Activated naive CD4-positive, alpha-beta T cell treated with anti-CD3 and anti-CD28 coated beads for 36 hours (primary cell): ENCODE measurements at places on chromosomes 2 and 18. TPM values are rescaled to one million over a fixed set of nuclear protein-coding genes. Genes with fewer than 3 reads are reported as not detected.
A peak's percentile ranks its signal among the peaks of the same experiment; 100 is the strongest.

GRCh38 chr2:222673883-222674282 lies 2.4 kb downstream of the MOGAT1 start:
- no peak for DNase-seq
- no peak overlapping the region for H3K4me3 ChIP-seq
- peaks cover 7% of the 10 kb centered on the region for H3K4me1 ChIP-seq
- H3K27ac ChIP-seq: no peak overlapping the region
- peaks cover 56% of the 10 kb centered on the region for H3K27me3 ChIP-seq

GRCh38 chr2:222037211-222037610 lies 261.6 kb downstream of the PAX3 start:
- H3K4me1 ChIP-seq: no peaks in the 10 kb centered on the region
- no peak overlapping the region for H3K4me3 ChIP-seq
- no peak overlapping the region for H3K27ac ChIP-seq
- no peaks in the 10 kb centered on the region for H3K36me3 ChIP-seq
- DNase-seq: no peak

GRCh38 chr2:164567335-164567989 lies 53.8 kb downstream of the GRB14 start:
- H3K27ac ChIP-seq: no peak overlapping the region
- DNase-seq: no peak
- H3K4me1 ChIP-seq: no peaks in the 10 kb centered on the region
- no peak overlapping the region for H3K4me3 ChIP-seq

GRCh38 chr18:5478261-5478660 lies 65.5 kb downstream of the EPB41L3 start:
- peaks cover 4% of the 10 kb centered on the region for H3K36me3 ChIP-seq
- H3K27ac ChIP-seq: no peak overlapping the region
- no peak for DNase-seq

DNA sequence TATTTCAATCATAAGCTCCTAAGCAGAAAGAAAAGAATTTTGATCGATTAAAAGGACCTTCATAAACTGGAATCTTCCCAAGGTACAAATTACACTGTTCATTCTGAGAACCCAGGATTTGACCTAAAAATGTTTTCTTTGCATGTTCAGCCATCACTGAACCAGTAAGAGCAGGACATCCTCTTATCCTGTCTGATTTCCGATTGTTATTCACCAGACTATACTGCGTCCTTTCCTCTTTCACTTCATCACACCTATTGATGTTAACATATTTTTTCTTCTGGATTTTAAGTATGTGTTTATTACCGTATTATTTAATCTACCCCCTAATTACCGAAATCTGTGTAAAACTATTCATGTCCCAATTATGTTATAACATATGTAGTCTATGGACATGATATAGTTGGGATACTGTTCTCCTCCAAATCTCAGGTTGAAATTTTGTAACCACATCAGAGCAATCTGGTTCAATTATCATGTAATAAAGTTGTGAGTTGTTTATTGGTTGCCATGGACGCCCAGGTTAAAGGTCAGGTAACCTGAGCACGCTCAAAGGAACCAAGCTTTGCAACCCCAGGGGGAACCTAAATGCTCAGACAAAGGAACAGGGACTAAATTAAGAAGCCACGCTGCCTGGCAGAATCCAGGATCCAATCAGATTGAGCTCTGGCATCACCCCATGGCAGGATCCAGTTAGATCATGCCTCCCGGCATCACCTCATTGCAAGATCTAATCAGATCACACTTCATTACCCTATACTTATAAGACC lies 11.6 kb upstream of the TBC1D8 start:
- DNase-seq: no peak
- H3K27ac ChIP-seq: no peak overlapping the region
- H3K4me1 ChIP-seq: peaks cover 6% of the 10 kb centered on the region
- H3K27me3 ChIP-seq: no peaks in the 10 kb centered on the region

- peaks cover 17% of the 10 kb centered on the region for H3K4me1 ChIP-seq
- H3K36me3 ChIP-seq: no peaks in the 10 kb centered on the region
- peak; percentile 18 for DNase-seq
- H3K4me3 ChIP-seq: no peak overlapping the region
- H3K27me3 ChIP-seq: peaks cover 8% of the 10 kb centered on the region
These were observed 357.5 kb upstream of the ID2 start for GRCh38 chr2:8324164-8324856.

DNA sequence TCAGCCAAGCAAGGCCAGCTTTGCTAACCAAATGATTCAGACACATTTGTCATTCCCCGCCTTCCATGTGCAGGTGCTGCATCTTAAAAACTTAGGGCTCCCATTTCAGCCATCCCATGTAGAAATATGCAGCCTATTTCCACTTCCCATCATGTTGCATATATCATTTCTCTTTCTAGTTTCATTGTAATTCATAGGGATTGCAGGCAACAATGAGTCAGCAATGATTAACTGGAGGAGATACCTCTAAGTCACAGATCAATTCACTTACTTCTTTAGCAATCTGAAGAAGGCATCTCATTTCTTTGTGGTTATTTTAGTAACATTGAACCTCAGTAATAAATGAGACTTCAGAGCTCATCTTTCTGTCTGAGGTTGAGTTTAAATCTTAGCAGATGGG lies 276.1 kb upstream of the PKDCC start:
- no peaks in the 10 kb centered on the region for H3K36me3 ChIP-seq
- no peaks in the 10 kb centered on the region for H3K4me1 ChIP-seq

DNA sequence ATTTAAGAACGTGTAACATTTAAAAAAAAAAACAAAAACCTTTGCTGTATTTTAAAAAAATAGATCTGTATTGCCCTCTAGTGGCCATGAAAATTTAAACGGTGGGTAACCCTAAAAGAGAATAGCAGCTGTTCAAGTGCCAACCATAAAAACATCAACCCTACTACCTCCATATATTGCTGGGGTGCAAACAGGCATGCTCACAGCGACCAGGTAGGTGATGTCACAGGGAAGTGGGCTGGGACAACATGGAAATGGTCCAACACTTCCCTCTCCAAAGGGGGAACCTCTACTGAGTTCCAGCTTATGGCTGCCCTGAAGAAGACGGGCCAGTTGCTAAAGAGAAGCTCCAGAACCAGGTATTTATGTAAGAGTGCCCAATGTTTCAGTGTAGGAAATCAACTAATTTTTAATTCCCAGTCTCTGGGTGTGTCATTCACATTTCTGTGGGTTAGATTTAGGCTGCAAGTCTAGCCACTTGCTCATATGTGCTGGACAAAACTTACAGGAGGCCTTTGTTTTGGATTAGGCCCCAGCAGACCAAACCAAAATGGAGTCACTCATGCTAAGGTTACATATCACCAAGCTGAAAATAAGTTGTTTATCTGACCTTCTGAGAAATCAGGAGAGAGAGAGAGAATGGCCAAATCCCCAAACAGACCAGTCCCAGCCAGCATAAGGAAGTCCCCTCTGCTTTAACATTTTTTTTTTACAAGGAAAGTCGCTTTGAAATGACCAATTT lies 54.5 kb downstream of the SKA1 start:
- DNase-seq: no peak
- H3K4me3 ChIP-seq: no peak overlapping the region
- no peak overlapping the region for H3K27ac ChIP-seq

GRCh38 chr18:23240609-23240930 lies 105.3 kb downstream of the CABLES1 start:
- H3K4me3 ChIP-seq: no peak overlapping the region
- H3K27ac ChIP-seq: no peak overlapping the region
- H3K36me3 ChIP-seq: no peaks in the 10 kb centered on the region
- no peaks in the 10 kb centered on the region for H3K27me3 ChIP-seq
- peaks cover 13% of the 10 kb centered on the region for H3K4me1 ChIP-seq

- no peaks in the 10 kb centered on the region for H3K36me3 ChIP-seq
- H3K4me3 ChIP-seq: no peak overlapping the region
- no peak for DNase-seq
- H3K27me3 ChIP-seq: no peaks in the 10 kb centered on the region
- H3K4me1 ChIP-seq: no peaks in the 10 kb centered on the region
- no peak overlapping the region for H3K27ac ChIP-seq
These were observed 10.6 kb upstream of the FAM117B start for GRCh38 chr2:202624133-202624532.

DNA sequence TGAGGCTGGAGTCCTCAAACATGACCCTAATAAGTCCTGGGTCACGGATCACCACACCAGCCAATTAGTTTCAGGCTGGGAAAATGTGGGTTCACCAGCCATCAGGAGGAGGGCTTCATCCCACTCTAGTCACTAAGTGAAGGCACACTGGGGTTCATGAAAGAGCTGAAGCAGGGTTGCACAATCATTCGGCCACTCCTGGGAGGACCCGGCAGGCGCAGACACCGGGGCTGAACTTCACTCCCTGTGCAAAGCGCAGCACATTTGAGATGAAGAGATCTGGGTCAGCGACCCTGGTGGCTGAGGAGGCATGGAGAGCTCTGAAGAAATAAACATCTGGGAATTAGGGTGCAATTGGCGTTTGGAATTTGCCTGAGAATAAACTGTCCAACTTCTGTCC lies 684.4 kb upstream of the SALL3 start:
- no peak overlapping the region for H3K4me3 ChIP-seq
- H3K27ac ChIP-seq: no peak overlapping the region
- H3K27me3 ChIP-seq: no peaks in the 10 kb centered on the region
- no peaks in the 10 kb centered on the region for H3K4me1 ChIP-seq
- H3K36me3 ChIP-seq: no peaks in the 10 kb centered on the region
- DNase-seq: no peak

DNA sequence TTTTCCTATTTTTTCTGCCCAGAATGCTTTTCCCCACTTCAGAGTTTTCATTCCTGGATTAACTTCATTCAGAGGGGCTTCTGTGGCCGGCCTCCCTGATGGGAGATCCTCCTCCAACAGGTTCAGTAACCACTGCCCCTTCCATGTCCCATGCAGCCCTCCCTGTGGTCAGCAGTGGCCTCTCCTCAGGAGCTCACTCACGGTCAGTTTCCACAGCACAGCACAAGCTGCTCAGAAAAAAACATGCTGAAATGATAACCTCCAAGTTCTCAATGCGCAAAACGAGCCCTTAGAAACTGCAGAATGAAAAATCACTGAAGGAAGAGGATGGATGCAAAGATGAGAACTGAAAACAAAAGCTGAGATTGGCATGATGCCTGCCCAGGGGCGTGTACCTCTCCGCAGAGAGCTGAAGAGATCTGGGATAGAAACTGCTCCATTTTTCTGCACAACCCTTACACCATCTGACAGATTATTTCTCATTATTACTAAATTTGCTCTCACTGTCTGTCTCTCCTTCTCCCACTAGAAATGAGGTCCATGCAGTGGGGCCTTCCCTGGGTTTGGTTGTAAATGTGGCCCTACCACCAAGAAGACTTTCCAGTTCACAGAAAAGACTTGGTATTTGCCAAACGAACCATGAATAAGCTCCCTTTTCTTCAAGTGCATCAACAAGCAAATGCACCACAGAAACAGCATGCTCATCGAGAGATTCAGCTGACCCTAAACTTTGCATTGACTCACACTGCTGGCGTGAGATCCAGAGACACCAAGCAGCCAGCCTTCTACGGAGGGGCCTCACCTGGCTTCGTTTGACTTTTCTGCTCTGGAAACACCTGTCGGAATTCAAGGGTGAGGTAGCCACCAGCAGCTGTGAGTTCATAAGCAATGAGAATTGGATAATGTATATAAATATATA lies 51.5 kb downstream of the TMEM18 start:
- no peak for DNase-seq
- no peaks in the 10 kb centered on the region for H3K4me1 ChIP-seq
- no peak overlapping the region for H3K4me3 ChIP-seq
- H3K36me3 ChIP-seq: no peaks in the 10 kb centered on the region
- no peaks in the 10 kb centered on the region for H3K27me3 ChIP-seq

- no peak overlapping the region for H3K4me3 ChIP-seq
- no peak for DNase-seq
- peaks cover 2% of the 10 kb centered on the region for H3K27me3 ChIP-seq
- H3K27ac ChIP-seq: no peak overlapping the region
- peaks cover 21% of the 10 kb centered on the region for H3K4me1 ChIP-seq
- H3K36me3 ChIP-seq: no peaks in the 10 kb centered on the region
These were observed 81.9 kb upstream of the CHRNA1 start for GRCh38 chr2:174846218-174846617.

DNA sequence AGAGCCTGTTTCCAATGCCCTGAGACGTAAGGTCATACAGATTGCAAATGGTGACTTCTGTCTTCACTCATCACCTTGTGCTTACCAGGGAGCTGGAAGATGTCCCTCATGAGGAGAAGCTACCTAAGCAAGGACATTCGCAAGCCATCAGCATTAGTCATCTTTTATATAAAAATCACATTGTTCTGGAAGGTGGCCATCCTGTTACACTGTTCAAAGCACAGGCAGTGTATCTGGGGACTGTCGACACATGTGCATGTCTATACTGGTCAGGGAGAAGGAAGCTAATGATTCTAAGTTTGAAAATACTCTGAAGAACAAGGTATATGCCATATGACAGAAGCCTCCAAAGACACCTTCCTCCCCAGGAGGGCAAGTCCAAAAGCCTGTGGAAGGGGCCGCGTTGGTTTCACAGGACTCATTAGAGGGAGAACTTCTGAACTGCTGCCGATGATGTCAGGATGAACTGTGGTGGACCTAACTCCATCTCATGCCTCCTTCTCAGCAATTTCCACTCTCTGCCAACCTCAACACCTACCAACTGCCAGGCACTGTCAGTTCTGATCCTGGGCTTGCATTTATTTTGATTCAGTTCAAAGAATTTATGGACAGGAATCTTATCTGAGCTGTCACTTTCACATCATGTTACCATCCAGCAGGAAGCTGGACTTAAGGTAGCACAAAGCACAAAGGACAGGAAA lies 39.4 kb downstream of the DNER start:
- no peaks in the 10 kb centered on the region for H3K36me3 ChIP-seq
- no peak overlapping the region for H3K4me3 ChIP-seq
- H3K27me3 ChIP-seq: peaks cover 30% of the 10 kb centered on the region

GRCh38 chr2:74843899-74844298 lies 10.0 kb downstream of the HK2 start:
- H3K36me3 ChIP-seq: peaks cover 16% of the 10 kb centered on the region
- peak overlapping the region; percentile 87 for H3K27ac ChIP-seq
- H3K27me3 ChIP-seq: no peaks in the 10 kb centered on the region
- H3K4me1 ChIP-seq: peaks cover 90% of the 10 kb centered on the region

DNA sequence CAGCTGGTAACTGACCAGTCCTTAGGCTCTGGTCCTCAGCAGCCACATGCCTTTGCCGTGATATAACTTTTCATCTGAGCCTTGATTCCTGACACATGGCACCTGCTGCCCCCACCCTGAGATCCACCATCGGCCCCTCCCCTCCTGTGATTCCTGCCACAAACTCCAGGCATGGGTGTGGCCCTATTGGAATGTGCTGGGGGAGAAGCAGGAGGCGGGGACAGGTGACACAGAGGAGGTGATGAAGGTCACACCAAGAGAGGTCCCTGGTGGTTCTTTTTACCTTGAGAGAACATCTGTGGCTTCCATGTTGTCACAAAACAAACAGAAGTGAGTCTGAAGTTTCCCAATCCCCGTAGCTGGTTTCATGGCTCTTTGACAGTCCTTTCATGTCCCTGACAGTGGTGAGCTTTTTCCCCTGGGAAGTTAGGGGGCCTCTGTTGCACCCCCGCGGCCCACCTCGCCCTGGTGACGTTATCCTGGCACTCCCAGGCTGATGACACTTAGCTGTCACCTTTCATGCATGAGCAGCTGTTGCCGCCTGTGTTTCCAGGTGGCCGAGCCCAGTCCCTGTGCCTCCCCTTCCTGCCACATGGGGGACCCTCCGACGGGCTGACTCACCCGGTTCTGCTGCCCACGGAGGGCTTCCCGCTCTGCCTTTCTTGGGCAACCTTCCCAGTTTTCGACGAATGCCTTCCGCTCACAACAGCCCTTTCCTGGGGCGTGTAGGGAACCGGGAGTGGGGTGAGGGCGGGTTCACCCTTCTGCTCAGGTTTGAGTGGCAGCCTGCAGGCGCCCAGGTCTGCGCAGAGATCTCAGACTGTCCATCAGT lies 66.3 kb upstream of the GLI2 start:
- H3K36me3 ChIP-seq: peaks cover 3% of the 10 kb centered on the region
- peaks cover 27% of the 10 kb centered on the region for H3K27me3 ChIP-seq
- no peak overlapping the region for H3K27ac ChIP-seq

Gene CDH19
- not detected for total RNA-seq
